NCI-H1436 (cell line): ENCODE measurements at places on chromosomes 2 and 18.

DNA sequence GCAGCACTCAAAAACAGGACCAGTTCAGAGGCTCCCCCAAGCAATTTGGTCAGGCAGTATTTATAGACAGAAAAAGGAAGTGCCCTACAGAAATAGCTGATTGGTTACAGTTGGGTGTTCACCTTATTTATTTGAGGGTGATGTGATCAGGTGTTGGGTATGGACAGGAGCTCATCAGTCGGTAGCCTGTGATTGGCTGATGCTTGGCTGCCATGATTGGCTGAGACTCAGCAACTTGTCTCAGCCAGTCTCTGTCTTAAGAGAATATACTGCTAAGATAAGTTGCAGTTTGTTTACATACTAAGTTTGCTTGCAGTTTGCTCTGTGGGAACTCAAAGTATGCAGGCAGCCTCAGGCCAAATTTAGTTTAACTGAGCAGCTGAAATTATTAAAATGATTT is 9.4 kb downstream of the ABCG8 start:
- DNase-seq: no peak

- no peak for DNase-seq
Measured at GRCh38 chr2:190350371-190350770, 7.0 kb downstream of the INPP1 start.

DNA sequence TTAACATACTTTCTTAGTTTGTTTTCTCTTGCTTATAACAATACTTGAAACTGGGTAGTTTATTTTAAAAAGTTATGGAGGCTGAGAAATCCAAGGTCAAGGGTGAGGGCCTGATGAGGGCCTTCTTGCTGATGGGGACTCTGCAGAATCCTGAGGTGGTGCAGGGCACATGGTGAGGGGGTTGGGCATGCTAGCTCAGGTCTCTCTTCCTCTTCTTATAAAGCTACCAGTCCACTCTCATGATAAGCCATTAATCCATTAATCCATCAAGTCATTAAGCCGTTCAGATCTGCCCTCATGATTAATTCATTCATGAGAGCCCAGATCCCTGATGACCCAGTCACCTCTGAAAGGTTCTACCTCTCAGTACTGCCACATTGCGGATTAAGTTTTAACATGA is 21.4 kb downstream of the ALMS1 start:
- DNase-seq: no peak

DNA sequence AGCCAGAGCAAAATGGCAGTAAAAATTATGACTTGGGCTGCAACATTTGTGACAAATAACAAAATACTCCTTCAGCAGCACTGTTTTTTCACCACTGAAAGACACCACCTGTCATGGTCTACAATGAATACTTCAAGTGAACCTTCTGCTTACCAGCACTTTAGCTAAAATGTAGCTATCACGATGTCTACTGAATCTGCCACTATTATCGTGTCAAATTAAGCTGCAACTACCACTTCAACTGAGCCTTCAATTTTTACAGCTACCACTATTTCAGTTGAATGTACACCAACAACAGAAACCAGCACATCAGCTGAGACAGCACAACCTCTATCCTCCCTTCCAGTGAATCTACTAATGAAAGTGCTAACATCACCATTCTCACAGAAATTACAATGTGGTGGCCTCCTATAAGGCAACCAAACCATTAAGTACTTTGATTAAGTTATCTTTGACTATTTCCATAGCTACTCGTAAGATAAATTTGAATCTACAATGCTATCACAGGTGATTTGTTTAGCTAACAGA is 10.8 kb upstream of the DYNAP start:
- no peak for DNase-seq

- DNase-seq: no peak
Measured at GRCh38 chr2:99811544-99811943, 321.7 kb upstream of the REV1 start.

GRCh38 chr2:10499911-10500521 is 51.9 kb upstream of the ODC1 start:
- DNase-seq: no peak

DNA sequence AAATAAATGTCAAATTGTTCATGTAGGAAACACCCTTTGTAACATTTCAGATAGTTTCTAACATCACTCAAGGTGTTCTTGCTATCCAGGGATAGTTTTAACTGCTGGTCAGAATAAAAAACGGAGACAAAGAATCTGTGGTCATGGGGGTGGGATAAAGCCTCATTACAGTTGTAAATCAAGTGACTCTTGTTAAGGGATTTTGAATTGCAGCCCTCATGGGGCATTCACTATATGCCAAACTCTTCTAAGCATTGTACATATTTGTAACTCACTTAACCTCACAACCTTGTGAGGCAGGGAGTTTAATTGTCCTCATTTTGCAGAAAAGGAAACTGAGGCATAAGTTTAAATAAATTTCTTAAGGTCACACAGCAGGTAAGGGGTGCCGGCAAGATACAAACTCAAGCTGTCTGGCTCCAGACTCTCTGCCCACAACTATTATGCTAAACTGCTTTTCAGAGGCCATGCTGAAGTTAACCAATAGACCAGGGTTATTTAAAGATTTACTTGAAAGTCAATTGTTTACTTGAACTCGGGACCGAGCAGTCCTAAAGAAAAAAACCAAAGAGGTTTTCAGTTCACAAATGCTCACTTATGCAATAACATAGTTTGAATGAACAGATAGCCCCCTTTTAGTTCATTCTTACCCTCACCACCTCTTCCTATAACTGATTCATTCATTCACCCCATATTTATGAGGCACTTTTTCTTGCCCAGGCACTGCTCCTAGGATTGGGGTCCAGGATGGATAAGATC is 121.6 kb upstream of the FZD5 start:
- no peak for DNase-seq

DNA sequence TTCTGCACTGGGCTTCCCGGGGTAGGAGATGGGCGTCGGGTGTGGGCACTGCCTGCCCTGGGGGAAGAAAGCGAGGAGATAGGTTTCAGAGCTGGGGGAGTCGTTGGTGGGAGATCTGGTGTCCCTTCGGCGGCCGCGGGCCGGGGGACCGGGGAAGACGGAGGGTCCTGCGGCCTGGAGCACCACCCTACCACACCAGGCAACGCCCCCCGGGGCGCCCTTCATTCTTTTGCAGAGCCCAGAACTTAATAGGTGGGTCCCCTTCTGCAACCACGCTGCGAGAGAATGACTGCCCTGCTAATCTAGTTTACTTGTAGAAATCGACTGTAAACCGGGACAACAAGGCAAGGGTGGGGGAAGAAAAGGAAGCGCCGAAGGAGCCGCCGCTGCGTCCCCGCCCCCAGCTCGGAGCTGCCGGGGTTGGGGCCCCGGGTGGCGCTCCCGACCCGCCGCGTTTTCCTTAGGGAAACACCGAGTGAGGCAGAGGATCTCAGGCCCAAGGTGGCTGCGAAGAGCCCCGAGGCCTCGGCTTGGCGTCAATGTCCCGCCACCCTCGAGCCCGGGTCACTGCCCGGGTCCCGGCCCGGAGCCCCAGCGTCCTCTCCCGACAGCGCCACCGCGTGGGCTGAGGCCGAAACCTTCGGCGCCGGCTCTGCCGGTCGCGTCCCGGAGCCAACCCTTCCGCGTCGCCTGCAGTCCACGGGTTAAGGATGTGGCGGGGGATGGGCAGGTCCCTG is 5.4 kb upstream of the SATB2 start:
- DNase-seq: peak; percentile 38

DNA sequence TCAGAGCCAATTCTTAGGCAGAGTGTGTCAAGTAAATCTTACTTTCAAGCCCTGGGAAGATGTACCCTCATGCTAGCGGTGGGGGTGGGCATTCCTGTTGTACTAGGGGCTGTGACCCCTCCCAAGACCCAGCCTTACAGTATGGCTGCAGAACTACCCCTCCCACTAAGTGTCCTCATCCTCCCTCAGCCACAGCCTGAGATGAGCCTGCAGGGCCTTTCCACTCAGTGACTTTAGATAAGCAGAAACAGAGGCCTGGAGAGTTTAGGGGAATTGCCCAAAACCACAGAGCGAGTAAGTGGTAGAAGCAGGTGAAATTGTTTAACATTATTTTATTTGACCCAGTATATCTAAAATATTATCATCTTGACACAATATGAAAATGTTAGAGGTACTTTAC is 36.6 kb downstream of the TTC32 start:
- DNase-seq: no peak

GRCh38 chr2:21131861-21132260 is 8.1 kb downstream of the TDRD15 start:
- DNase-seq: no peak

- peak; percentile 61 for DNase-seq
Measured at GRCh38 chr2:235577404-235578330, 83.8 kb downstream of the AGAP1 start.

GRCh38 chr2:66579186-66580126 is 144.5 kb downstream of the MEIS1 start:
- no peak for DNase-seq
